Stimulated activated CD4-positive, alpha-beta T cell treated with anti-CD3 and anti-CD28 coated beads, Interleukin-1b, Interleukin-23, amount 100 ng/mL, for 1 hour (primary cell): ENCODE measurements at places on chromosomes 7 and 10.

DNA sequence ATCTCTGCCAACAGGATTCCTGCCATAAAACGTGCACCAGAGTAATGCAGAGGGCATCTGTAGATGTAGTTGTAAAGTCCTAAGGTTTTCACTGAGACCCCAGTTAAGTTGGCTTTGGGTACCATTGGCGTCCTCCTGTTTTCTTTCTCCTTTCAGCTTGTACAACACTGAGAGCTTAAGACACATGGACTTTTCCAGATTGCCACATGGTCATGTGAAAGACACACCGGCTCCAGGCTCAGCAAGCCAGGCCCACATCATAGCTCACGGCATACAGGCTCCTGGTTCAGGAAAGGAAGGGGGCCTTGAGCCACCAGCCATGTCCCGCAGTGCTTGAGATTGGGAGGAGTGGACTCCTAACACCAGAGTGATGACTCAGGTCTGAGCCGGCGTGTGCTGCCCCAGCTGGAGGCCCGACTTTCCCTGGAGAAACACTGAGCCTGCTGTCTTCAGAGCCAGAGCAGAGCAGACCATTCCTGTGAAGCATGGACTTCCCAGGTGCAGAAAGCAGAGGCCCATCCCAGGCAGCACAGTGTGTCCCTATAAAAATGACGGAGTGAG, 252.7 kb downstream of the PRPF18 start:
- no peak for DNase-seq

DNA sequence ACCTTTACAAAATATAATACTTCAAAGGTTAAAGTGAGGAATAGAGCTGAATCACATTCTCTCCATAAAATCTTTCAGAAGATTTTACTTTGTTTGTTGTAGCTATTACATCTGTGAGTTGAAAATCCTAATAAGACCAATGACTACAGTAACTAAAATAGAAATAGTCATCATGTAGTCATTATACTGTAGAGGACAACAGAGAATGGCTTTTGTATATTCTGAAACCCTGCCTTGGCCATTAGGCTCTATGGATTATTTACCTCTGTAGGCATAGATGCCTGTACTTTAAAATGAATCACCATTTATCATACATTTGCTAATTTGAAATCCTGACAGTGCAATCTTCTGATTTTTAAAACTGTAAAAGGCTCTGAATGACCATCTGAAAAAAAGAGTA, 923.0 kb downstream of the REEP3 start:
- DNase-seq = no peak

DNA sequence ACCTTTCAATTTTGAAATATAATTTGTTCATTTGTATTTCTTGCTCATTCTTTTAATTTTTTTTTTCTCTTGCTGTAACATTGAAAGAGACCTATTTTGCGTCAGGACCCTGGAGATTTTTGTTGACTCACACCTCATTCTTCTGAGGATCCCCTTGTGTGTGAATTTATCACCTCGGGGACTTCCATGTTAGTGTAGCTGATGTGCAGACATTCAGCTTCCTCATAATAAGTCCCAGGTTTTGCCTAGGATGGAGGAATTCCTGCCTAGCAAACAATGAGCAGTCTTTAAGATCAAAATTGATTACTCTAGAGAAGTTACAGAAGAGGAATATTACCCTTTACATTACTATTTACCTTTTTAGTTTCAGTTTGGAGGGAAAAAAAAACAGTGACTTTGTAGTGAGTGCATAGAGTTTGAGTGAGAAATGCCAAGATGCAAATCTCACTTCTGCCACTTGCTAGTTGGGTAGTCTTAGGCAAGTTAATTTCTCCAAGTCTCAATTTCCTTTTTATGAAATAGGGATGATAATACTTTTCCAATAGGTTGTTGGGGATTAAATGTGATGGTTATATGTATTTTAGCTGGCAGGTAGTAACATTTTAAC, 14.3 kb downstream of the TES start:
- DNase-seq = no peak

GRCh38 chr10:117217196-117217761, 20.0 kb downstream of the KCNK18 start:
- no peak for DNase-seq

- no peak for DNase-seq
Observed at GRCh38 chr7:80604436-80604835, 34.0 kb upstream of the CD36 start.

GRCh38 chr10:116744885-116745284, 2.5 kb upstream of the HSPA12A start:
- DNase-seq = no peak
